CD4-positive, alpha-beta T cell treated with Interleukin-17A for 4 hours (primary cell): ENCODE measurements at places on chromosomes 2 and 18.

DNA sequence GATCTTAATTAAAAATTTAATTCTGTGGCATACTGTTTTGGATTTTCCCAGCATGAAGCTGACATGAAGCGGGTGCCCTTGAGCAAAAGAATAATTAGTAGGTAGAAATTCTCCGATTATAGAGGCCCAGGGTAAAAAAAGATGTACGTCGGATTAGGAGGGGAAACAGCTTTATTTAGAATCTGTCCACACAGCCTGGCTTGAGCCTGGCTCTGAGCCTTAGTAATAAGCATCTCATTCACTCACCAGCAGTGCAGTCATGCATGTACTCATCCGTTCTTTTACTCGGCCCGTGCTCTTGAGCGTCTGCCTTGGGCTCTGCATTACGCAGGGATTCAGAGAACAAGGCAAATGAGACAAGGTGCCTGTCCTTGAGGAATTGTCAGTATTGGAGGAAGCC, 219.3 kb downstream of the AGAP1 start:
- no peak for DNase-seq

- DNase-seq = no peak
Measured at GRCh38 chr2:201403880-201404279, 46.7 kb upstream of the FLACC1 start.

GRCh38 chr2:100237770-100238169, 84.5 kb downstream of the LONRF2 start:
- no peak for DNase-seq

- no peak for DNase-seq
Measured at GRCh38 chr2:195251214-195251613, 405.8 kb upstream of the SLC39A10 start.

GRCh38 chr2:54808661-54809060, 85.2 kb downstream of the EML6 start:
- DNase-seq = no peak

DNA sequence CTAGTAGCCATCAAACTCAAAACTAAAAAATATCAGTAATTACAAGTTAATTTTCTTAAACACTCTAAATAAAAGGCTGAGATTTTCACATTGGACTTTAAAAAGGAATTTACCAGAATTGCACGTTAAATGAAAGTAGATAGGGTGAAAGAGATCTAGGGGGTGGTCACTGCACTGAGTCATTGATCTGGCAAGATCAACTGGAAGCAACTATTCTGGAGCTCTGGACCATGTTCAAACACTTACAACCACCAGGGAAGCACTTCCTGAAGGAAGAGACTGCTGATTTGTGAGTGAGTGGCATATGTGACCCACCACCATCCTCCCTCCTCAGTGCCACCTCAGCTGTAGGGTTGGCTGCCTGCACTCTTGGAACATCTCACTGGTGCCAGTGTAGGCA, 111.8 kb downstream of the UGGT1 start:
- no peak for DNase-seq

- no peak for DNase-seq
Measured at GRCh38 chr2:217887841-217888701, 114.7 kb downstream of the TNS1 start.

DNA sequence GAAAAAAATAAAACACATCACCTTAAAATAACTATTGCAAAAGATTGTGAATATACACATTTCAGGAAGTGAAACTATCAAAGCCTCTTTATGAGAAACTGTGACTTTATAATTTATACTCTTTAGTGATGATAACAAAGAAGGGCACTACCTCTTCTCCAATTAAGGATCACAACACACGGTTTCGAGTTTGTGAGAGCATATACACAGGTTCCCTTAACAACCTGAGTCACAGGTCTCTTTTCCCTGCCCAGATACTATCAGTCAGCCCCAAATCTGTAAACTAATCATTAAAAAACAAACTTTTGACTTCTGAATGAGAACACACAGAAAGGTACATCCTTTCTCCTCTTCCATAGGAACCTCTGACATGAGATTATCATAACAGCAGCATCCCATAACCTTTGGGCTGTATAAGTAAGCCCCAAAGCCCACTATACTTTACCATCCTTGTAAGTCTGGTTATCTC, 44.9 kb downstream of the PTPN2 start:
- no peak for DNase-seq
